Stimulated activated CD8-positive, alpha-beta memory T cell treated with anti-CD3 and anti-CD28 coated beads, Interleukin-4, amount 100 ng/mL, for 4 hours (primary cell): ENCODE measurements at places on chromosomes 3 and 15.

- DNase-seq, result no peak
Measured at GRCh38 chr3:88180398-88180999, 30.7 kb downstream of the C3orf38 start.

DNA sequence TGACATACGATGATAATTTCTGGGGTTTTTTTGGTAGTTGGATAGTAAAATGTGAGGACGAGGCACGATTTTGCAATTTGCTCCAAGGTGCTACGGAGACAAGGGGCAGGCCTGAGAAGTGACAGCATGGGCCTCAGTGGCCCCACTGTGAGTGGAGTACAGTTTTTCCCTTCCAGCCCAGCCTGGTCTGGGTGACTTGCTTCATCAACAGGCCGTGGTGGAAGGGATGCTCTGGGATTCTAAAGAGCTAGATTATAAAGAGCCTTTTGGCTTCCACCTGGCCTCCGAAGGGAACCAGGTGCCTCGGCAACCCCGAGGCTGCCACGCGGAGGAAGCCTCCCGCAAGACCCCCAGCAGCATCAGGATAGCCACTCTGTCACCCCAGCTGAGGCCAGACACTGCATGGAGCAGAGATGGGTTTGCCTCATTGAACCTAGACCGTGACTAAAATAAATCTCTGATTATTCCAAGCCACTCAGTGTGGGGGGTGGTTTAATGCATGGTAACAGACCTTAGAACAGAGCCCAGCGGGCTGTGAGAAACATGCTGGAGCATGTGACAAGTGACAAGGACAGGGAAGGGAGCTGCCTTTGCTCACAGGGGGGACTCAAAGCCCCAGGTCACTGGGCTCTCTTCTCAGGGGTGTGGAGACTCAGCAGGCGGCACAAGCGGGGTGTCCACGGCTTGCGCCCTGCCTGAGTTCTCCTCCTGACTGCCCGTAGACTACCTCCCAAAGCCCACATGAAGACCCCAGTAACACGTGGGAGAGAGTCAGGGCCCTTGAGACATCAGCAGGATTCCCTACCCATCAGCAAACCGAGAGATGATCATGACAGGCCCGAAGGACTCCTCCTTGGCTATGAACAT lies 22.6 kb upstream of the SLC41A3 start:
- no peak for DNase-seq

GRCh38 chr3:58085616-58086015 lies 77.4 kb downstream of the FLNB start:
- no peak for DNase-seq

DNA sequence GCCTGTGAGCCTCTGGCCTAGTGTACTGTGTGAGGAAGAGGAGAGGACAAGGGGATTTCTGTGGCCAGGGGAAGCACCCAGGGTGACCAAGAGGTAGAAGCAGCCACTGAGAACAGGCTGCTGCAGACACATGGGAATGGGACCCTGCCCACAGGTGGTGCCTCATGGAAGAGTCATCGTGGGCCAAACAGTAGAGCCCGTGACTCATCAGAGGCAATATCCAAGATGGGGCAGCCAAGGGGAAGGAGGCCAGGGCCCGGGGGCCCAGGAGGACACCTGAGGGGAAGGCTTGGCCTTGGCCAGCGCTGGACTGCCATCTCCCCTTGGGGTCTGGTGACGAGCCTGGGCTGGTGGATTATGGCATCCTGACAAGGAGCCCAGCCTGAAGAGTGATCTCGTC lies 275.0 kb upstream of the LYSMD4 start:
- DNase-seq, result no peak

DNA sequence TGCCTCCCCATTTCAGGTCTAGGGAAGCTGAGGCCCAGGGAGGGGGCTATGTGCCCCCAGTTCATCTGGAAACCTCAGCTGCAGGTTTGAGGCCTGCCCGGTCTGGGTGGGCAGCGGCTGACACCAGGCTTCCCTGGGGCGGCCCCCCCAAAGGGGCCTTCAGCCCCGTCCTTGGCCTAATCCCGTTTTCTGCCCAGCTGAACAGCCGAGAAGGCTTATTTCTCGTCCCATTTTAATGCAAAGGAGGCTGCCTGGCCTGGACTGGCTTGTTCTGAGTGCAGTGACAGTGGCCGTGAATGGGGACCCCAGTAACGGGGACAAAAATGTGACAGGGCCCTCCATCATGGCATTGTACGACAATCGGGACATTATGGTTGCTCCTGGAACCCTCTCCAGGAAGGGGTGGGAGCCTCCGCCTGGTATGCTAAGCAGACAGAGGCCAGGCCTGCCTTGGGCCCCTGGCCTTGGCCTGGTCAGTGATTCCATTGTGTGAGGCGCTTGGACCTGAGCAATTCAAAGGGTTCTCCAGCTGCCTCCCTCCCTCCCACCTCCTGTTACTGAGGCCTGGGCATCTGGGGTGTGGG lies 93.9 kb downstream of the WNT7A start:
- no peak for DNase-seq

GRCh38 chr3:191409791-191410359 lies 51.1 kb upstream of the PYDC2 start:
- no peak for DNase-seq

- DNase-seq, result no peak
Measured at GRCh38 chr3:169286992-169287391, 376.5 kb downstream of the MECOM start.

DNA sequence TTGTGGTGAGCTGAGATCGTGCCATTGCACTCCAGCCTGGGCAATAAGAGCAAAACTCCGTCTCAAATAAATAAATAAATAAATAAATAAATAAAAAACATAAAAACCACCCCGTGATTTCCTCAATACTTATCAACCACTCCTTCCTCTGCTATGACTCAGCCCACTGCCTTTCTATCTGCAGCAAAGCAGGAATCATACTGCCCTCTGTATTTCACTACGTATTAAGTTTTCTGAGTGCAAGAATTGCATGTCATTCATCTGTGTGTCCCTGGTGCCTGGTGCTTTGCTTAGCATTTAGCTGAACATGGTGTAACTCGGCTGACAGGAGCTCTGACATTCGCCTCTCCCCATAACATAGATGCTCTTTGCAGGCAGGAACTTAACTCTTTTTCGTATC lies 7.1 kb downstream of the LSG1 start:
- DNase-seq, result no peak
